ENCODE measurements at places on chromosomes 1 and 21.

DNA sequence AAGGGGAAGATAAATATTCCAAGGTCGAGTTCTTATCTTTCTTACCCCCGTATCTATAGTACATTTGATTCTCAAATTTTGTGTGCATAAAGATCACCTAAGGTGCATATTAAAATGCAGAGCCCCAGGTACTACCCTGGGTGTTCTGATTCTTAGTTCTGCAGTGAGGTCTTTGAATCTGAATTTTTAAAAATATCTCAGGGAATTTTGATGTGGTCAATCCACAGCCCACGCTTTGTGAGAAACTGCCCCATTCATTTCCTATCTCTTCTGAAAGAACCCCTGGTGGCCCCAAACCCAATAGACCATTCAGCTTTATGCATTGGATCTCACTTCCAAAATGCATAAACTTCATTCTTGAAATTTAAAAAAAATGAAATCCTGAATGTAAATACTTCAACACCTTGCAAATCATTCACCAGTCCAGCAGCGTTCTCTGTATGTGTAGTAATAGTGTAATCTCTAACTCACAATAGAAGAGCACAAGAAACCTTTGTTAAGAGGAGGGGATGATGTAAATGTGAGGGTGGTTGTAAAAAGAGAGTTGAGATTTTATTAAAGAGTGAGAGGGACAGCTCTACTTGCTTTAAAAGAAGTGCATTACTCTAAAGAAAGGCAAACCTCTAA lies 108.8 kb upstream of the ZP4 start:
- no peak for DNase-seq

- DNase-seq = no peak
Measured at GRCh38 chr21:45433911-45434644, 29.1 kb downstream of the COL18A1 start.

- no peak for DNase-seq
Measured at GRCh38 chr1:149916193-149916897, 1.3 kb downstream of the SV2A start.

- DNase-seq = no peak
Measured at GRCh38 chr21:17231771-17232170, 281.1 kb upstream of the CXADR start.

Data from NCI-H1436 (cell line).